ENCODE measurements at places on chromosomes 7 and 10. TPM values are rescaled to one million over a fixed set of nuclear protein-coding genes. Genes with fewer than 3 reads are reported as not detected.

DNA sequence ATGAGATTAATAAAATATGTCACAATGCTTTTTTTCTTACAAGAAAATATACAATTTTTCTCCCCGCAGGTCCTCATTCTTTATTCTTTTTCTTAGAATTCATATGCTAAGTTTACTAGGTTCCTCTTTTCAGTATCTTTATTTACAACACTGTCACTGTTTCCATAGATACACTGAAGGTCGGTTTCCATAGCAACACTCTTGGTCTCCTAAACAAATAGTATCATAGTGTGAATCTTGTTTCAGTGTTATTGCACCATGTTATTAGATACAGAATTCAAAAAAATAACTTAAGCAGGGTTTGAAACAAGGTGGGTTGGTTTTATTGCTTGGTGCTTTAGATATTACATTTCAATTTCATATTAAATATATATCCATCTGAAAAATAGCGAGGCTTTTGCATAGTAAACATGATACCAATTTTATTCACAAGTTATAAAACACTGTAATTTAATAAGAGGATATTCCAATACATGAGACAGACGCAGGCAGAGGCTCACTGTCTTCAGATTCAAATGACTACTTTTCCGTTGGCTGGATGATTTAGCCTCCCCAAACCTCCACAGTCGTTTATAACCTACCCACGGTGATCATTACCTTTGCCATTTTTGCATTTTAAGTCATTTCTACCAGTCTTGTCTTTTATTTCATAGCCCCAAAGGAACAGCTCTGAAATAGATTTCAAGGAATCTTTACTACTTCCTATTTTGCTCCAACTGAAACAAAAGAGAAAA is 88.9 kb upstream of the KLF6 start:
- peak; percentile 71 for DNase-seq

DNA sequence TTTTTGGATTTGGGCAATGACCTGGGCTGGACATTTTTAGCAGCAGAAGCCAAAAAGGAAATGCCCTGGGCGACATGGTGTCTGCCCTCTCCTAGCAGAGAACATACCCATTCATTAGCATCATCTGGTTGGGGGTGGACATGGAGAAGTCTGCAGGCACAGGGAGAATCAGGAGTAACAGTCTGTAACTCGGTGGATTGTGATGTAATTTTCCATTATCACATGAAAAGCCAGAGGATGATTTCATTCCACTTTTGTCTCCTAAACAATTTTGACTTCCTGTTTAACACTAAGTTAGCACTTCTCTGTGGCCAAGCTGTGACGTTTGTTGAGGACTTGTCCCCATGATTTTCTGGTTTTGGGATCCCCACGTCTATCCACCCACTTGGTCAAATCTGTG is 153.8 kb upstream of the HABP2 start:
- DNase-seq: no peak

IL6 gene
- polyA plus RNA-seq: not detected

SPDYE11 gene
- polyA plus RNA-seq: not detected

MOGAT3 gene
- polyA plus RNA-seq: not detected
